ENCODE measurements at places on chromosomes 5 and 9.
A peak's percentile ranks its signal among the peaks of the same experiment; 100 is the strongest.

- DNase-seq = no peak
Measured at GRCh38 chr5:5533927-5534326, 111.5 kb downstream of the ICE1 start.

- DNase-seq = no peak
Measured at GRCh38 chr9:12719431-12719830, 26.2 kb downstream of the TYRP1 start.

GRCh38 chr9:124220946-124221451 lies 36.8 kb upstream of the NEK6 start:
- no peak for DNase-seq

DNA sequence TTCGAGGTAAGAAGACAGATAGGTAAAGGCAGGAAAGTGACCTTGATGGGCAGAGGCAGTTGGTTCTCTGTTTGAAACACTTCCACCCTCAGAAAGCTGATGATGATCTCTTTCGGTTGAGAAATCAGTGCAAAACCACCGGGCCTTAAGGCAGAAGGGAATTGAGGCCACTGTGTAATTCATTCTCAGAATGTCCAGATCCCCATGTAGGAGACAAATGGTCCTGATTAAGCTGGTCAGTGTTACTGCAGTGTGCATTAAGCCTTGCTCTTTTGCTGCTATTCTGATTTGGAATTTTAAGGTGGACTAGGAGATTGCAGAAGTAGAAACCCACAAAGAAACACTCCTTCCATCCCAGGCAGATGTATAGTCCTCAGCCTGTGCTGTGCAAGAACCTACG lies 255.2 kb downstream of the ARHGAP26 start:
- no peak for DNase-seq

DNA sequence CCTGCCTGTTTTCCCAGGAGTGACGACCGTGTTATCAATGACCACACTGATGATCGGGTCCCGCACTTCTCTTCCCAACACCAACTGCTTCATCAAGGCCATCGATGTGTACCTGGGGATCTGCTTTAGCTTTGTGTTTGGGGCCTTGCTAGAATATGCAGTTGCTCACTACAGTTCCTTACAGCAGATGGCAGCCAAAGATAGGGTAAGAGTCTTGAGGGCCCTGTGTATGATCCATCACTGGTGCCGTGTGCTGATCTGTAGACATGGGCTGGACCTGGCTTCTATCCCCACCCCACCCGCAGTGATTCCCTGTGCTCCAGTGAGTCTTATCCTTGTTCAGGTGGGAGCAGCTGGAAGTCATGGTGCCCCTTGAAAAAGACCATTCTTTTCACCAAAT lies 26.0 kb downstream of the GABRP start:
- no peak for DNase-seq

- no peak for DNase-seq
Measured at GRCh38 chr9:132027752-132028663, 51.7 kb downstream of the MED27 start.

DNA sequence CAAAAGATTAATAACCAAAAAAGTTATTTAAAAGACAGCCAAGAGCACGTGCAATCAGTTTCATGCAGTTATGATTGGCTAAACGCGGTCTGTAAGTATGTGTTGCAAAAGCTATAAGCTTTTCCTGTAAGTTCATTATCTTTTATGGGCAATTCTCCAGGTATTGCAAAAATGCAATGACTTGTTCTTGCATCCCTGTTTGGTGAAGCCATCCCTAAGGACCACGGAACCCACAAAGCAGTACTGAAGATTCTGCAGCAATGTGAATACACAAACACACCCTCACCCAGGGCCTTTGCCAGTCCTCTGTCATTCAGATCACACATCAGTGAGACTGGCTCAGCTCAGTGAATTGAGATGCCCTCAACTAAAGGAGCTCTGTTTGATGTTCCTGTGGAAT lies 11.4 kb downstream of the GCNT4 start:
- no peak for DNase-seq

- DNase-seq = no peak
Measured at GRCh38 chr5:137360607-137361006, 138.5 kb downstream of the SPOCK1 start.

- no peak for DNase-seq
Measured at GRCh38 chr5:125717209-125717608, 706.0 kb upstream of the GRAMD2B start.

DNA sequence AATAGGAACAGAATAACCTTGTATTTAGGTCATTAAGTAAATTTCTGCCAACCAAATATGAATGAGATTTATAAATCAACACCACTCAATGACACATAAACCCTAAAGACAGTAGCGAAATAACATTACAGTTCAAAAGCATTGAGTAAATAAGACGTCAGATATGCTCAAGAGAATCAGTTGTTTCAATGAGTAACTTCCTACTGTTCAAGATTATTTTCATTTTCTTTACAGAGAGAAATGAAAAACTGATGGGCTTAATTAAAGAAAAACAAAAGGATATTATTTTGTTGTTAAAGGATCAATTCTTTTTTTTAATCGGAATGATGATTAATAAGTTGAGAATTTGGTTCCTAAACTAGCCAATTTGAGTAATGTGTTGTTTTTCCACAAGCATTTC lies 150.1 kb downstream of the BNC2 start:
- no peak for DNase-seq

DNA sequence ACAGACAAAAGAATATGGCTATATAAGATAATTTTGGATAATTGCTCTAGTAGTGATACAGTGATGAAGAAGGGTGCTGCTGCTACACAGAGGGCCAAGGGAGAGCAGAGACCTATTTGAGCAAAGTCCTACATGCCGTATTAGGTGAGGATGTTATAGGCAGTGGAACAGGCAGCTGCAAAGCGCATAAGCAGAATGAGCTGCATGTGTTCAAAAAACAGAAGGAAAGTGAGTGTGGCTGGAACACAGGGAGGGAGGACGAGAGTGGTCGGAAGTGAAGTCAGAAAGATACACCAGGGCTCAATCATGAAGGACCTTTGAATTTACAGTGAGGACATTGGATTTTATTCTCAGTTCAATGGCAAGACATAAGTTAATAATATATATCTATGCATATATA lies 35.4 kb downstream of the ITGA2 start:
- no peak for DNase-seq

- DNase-seq = no peak
Measured at GRCh38 chr9:6538666-6539071, 106.9 kb downstream of the GLDC start.

GRCh38 chr9:98107926-98108325 lies 11.1 kb downstream of the TRIM14 start:
- no peak for DNase-seq

GRCh38 chr5:150211156-150212030 lies 21.5 kb downstream of the SLC6A7 start:
- DNase-seq = no peak

DNA sequence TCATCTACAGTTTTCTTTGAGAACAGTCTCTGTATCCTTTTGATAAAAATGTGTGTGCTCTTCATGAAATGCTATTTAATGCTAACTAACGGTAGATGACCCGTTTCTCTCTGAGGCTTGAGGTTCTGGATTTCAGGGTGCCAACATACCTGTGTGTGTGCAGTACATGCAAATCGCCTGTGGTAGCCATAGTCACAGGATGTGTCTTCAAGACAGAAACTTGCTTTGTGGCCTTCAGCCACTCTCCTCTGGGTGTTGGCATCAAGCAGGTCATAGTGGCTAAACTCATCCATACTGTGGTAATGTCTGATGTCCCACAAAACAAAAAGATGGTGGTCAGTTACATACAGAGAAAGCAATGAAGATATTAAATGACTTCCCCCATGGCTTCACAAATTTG lies 4.2 kb downstream of the LOX start:
- DNase-seq = no peak

GRCh38 chr9:37575921-37576721 lies at the start of gene FBXO10:
Gene FBXO10, minus strand, starts transcription at chr9:37576380. Its CDS starts 34,612 bp downstream, at chr9:37541768.
- DNase-seq = peak; percentile 26

GRCh38 chr5:114097570-114097969 lies 264.3 kb upstream of the KCNN2 start:
- no peak for DNase-seq

- DNase-seq = peak; percentile 17
Measured at GRCh38 chr5:174910245-174910737, 185.9 kb downstream of the MSX2 start.

DNA sequence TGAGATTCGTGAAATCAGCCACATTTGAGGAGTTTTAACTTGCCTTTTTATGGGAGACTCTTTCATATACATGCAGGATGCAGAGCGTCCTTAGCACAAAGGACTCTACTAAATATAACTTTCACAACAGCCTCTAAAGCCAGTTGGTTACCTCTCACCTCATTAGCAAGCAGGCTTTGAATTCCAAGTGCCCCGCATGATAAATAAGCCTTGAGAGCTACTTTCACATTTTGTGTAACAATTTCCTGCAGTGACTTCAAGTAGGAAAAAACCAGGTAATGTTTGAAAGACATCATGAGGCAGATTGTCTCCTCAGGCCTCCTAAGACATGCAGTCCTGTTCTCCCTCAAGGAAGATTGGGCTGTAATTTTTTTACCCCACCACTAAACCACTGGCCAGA lies 50.5 kb downstream of the RALGPS1 start:
- DNase-seq = no peak

Measured in T-helper 9 cell (primary cell).